H4 (cell line): ENCODE measurements at places on chromosomes 7 and 10.
A peak's percentile ranks its signal among the peaks of the same experiment; 100 is the strongest.

- no peak for DNase-seq
These were observed 135.9 kb downstream of the GRID1 start for GRCh38 chr10:86230557-86231180.

- DNase-seq = peak; percentile 24
These were observed 106.7 kb downstream of the CYTH3 start for GRCh38 chr7:6165521-6166320.

- DNase-seq = no peak
These were observed 1.9 kb upstream of the TRPV6 start for GRCh38 chr7:142887282-142888015.

- DNase-seq = no peak
These were observed 457.4 kb downstream of the DNAJB6 start for GRCh38 chr7:157793973-157794745.

- DNase-seq = no peak
These were observed 34.6 kb downstream of the PSMC2 start for GRCh38 chr7:103382032-103382402.

DNA sequence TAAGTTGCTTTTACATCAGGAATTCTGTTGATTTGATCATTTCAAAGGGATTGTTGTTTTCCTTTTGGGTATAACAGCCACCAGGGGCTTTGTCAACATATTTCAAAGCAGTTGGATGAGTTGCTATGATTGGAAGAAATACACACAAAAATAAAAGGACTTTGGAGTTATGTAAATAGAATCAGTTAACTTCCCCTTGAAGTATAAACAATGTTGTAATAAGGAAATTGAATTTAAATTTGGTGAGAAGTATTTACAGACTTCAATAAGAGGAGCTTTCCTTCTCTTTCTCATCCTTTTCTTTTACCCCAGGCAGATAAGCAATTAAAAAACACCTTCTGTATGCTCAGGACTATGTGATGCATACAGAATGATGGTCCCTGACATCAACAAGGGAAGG is 199.7 kb downstream of the LHFPL3 start:
- no peak for DNase-seq

DNA sequence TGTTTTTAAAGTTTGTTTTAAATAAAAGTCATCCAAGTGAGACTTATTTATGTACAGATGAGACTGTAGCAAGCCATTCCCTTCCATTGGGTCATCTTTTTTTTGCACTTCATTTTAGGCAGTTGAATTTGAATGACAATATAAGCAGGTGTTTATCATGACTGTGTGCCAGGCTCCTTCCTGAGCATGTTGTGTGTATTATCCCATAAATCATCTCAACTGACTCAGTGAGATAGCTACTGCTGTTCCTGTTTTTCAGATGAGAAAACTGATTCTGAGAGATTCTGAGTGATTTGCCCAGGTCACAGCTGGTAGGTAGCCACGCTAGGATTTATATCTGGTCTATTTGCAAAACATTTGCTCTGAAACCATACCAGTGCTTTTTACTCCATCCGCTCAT is 11.7 kb downstream of the TMEM254 start:
- DNase-seq = no peak

DNA sequence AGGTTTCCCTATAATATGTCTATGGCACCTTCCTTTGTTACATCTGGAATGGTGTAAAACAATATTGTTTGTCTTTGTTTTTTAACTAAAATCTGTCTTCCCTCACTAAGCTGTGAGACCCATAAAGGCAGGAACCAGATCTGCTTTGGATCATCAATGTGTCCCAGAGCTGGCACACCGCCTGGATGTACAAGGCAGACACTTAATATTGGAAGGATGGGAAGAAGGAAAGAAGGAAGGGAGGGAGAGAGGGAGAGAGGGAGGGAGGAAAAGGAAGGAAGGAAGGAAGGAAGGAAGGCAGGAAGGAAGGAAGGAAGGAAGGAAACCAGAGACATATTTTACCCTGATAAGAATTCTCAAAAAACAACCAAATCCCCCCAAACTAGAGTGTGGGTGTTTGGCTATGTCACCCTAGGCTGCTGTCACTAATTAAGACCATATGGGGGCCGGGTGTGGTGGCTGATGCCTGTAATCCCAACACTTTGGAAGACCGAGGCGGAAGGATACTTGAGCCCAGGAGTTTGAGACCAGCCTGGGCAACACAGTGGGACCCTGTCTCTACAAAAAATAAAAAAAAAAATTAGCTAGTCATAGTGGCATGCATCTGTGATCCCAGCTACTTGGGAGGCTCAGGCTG is 59.6 kb downstream of the SH3PXD2A start:
- no peak for DNase-seq

DNA sequence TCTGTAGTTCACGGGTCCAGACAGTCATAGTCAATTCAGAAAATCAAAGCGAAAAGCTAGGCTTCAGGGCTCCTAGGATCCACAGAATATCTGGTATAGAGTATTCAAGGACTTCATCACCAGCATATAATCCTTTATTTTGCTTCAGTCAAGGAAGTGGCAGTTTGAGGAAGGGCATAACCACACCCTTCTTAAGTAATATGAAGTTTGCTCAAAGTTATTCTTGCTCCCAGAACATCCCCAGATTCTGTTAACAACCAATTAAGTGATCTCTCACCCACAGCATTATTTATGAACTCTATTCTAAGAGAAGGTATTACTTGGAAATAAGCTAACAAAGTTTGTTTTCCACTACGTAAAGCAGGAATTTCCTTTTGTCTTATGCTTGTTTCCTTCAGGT is 13.2 kb downstream of the CWF19L1 start:
- no peak for DNase-seq

DNA sequence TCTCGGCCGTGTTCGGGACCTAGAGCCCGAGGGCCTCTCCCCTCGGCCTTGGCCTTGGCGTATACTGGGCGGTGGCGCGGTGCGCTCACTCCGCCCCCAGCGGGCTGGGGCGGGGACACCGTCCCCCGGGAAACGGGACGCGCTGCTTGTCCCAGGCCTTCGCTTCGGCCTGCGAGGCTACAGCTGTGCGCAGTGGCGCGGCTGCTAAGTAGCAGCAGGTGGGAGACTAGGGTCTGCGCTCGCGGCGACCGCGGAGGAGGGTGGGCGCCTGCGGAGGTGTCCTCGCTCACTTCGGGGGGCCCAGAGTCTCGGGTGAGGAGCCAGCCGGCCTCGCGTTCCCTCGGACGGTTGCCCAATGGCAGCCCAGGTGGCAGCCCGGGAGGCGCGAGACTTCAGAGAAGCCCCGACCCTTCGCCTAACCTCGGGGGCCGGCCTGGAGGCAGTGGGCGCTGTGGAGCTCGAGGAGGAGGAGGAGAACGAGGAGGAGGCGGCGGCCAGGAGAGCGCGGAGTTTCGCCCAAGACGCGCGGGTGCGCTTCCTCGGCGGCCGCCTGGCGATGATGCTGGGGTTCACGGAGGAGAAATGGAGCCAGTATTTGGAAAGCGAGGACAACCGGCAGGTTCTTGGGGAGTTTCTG is at the start of gene DNAH11:
Gene DNAH11, plus strand, starts transcription at position 149 of the 637 bp plus-strand sequence. Its CDS starts 207 bp downstream, at position 356.
- no peak for DNase-seq

GRCh38 chr10:76885816-76886215 is 751.8 kb downstream of the KCNMA1 start:
- DNase-seq = no peak

GRCh38 chr10:60573336-60573735 is 183.7 kb upstream of the ANK3 start:
- peak; percentile 58 for DNase-seq

DNA sequence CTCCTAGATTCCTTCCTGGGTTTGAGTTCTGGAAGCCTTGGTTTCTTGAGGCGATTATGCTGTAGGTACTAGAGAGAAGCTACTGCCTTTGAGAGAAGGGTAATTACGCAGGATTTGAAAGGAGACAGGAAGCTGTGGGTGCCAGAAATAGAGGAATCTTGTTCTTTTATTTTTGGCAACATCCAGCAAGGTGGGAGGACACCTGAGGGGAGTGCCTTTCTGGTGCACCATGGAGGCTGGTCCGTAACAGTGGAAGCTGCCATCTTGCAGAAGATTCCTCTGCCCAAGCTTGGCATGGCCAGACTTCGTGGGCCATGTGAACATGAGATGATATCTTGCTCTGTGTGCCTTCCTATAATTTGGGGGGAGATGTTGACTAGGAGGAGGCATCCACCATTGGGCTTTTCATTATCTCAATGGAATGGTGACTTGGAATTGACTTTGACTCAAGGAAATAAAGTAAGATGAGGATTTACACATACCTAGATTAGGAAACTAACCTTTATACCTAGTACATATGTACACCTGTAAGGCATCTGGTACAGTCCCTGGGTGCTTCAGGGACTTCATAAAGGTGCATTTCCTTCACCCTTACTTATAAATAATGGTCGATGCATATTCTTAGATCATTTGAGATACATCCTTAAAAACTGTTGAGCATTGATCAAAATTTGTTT is 98.2 kb downstream of the PFKFB3 start:
- DNase-seq = no peak

DNA sequence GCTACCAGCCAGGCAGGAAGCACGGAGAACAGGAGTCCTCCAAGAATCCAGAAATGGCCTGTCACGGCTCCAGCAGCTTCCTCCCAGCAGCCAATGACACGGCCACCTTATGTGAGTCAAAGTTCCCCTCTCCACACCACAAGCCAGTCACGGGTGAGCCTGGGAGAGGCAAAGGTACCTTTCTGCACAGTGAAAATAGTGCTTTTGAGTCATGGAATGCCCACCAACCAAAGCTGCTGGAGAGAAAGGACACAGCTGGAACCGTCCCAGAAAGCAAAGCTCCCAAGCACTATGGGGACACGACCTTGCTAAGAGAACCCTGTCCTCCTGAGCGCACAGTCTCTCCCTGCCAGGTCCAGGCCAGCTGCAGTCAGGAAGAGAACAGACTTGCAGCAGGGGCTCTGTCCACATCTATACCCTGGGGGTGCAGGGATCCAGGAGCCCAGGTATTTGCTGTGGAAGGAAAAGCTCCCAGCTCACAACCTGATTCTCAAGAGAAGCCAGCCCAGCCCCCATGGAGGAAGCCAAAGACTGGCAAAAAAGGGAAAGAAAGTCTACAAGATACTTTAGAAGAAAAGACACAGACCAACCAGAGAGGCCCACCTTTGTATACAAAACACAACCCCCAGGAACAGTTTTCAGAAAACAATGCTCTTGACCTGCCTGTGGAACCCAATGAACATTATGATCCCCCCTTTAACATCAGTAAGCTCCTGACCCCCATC is 24.4 kb downstream of the C10orf71 start:
- DNase-seq = no peak

DNA sequence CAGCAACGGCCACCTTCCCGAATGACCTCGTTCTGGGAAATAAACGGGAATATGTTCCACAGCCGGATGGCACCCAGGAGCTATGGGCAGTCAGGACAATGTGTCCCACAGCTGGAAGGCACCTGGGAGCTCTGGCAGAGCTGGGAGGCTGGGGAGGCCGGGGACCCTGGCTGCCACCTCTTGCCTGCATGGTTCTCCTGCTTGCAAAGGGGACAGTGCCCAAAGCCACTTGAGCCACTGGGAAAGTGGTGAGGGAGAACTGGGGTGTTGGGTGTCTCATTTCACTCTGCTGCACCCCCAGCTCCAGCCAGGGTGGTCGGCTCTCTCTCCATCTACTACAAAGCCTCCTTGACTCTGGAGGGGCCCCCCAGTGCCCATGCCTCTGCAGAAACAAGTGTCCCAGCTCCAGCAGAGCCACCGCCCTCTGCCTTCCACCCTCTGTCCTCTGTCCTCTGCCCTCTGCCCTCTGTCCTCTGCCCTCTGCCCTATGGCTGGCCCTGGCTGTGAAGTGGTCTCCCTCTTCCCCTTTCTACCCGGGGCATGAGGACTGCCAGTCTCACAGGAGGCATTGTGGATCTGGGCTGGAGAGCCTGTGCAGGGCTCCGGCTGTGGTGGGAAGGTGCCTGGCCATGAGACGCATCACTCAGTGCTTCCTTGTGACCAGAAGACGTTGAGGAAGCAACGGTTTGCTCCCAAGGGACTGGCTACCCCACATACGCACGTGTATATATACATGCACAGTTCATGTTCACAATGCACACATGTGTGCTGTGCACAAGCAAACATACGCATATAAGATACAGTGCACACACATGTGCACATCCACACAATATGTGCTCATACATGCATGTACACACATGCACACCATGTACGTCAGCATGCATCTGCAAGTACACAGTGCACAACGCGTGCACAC is 21.5 kb upstream of the INPP5A start:
- DNase-seq = no peak

DNA sequence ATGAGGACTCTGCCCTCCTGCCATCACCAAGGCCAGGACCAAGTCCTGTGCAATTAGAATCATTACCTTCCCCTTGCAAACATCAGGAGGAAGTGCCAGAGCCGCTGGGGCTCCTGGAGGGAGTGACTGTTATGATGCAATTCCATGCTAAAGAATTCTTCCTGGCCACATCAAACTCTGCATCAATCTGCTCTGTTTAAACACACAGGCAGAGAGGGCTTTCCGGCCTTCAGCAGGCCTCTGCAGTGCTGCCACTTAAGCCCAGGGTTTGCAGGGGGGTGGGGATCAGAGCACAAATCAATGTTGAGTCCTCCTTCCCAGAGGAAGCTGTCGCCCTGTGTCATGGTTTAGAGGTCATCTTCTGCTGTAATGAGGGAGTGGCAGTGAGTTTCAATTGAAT is 58.1 kb downstream of the CTBP2 start:
- DNase-seq = peak; percentile 75

DNA sequence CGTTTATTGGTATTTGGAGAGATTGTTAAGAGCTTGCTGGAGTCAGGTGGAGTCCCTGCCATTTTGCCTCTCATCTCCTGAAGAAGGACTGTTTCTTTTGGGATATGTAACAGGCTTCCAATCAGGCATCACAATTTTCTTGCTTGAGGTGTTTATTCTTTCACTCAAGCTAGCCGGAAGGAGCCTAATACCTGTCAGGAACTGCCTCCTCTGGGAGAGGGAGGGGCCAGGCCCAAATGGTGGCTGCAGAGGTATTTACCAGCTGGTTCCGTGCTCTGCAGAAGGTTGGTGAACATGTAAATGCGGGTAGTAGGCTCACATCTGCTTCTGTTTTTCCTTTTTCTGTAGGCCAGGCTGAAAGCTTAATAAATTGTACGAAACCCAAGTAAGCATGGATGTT is 114.0 kb downstream of the TCF7L2 start:
- DNase-seq = no peak

DNA sequence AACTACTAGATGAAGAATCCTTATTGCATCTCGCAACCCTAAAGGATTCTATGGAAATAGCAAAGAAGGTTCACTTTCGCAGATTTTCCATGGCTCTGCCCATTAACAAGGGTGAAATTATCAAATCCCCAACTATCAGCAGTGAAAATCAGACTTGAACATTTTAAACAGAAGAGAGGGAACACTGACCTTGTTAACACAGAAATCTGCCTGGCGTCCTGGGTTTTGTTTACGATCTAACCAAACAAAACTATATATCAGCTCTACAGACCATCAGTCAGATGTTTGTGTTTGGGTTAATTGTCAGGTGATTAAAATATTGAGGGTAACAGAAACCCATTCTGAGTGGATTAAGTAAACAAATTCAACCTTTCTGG is 1.9 kb downstream of the CTTNBP2 start:
- peak; percentile 40 for DNase-seq

- DNase-seq = peak; percentile 56
These were observed 92.3 kb upstream of the PRPS1L1 start for GRCh38 chr7:18119985-18120384.

DNA sequence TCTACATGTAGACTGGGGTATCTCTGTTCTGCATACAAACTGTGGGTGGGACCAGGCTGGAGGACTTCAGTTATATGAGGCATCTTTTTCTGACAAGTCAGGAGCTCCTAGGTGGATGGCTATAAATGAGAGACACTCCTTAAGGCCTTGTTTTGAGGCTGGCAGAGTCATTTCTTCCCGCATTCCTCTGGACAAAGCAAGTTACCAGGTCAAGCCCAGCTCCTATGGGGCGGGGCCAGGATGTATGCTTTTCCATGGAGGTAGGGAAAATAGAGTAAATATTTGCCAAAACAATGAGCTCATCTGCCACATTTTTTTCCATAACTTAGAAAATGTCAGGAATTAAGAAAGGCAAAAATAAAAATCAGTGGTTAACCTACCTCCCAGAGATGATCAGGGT is 283.4 kb downstream of the GPR37 start:
- no peak for DNase-seq
